ENCODE measurements at places on chromosomes 7 and 10.

DNA sequence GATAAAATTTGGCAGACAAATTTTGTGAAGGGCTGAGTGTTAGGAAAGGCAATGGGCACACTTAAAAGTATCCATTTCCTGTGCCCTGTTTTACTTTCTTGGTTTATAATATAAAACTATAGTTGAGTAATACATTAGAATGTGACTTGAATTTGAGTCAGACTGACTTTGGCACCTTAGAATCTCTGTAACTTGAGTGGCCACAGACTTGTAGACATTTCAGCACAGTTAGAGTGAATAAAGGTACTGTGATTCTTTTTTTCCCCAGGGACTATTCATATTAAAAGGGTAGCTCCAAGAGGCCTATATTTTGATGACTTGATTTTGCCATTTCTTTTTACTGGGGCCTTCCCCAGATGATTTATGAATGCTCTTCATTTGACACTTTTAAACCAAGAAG, 22.4 kb downstream of the GBF1 start:
- no peak for DNase-seq

- DNase-seq, result no peak
Measured at GRCh38 chr7:11636274-11636673, 195.7 kb downstream of the THSD7A start.

GRCh38 chr10:89173075-89173474, 34.0 kb downstream of the CH25H start:
- DNase-seq, result no peak

DNA sequence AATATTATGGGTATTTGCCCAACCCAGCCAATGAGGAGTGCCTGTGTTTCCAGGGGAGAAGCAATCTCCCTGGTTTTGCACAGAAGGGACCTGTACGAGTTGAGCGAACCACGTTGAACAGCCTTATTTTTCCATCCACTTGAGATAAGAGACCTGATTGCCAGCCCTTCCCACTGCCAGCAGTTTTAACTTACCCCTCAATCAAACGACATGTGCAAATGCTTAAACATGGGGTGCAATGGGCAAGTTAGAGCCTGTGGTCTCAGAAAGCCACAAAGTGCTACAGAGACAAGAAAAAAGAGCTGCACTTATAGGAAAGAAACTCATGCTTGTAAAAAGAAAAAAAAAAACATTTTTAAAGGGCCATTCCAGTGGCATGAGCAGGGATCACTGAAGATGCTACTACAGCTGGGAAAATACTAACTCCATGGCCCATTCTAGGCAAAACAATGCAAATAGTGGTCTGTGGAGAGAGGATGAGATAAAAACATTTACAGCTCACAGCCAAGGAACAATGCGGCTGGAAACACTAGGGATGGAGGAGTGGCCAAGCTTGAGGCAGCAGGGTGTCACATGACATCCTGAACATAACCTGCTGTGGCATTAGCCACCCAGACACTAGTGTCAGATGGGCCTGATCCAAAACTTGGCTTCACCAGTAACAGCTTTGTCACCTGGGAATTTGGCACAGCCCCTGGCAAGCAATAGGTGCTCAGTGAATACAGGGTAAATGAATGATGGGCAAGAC, 162.8 kb downstream of the ELMO1 start:
- no peak for DNase-seq

DNA sequence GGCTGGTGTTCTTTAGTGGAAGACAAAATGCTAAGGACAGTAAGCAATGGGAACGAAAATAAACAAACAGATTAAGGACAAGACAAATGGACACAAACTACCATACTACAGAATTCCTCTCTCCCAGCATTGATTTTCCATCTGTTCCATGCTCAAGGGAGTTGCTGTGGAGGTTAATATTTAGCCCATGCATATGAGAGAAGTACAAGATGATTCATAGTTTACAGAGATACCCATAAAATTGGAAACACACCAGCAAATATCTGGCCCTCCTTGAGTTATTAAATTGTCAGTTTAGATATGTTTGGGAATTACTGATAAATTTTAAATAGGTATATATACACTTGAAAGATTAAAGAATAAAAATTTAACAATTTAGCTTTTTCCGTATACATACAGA, 69.8 kb downstream of the GLI3 start:
- no peak for DNase-seq

DNA sequence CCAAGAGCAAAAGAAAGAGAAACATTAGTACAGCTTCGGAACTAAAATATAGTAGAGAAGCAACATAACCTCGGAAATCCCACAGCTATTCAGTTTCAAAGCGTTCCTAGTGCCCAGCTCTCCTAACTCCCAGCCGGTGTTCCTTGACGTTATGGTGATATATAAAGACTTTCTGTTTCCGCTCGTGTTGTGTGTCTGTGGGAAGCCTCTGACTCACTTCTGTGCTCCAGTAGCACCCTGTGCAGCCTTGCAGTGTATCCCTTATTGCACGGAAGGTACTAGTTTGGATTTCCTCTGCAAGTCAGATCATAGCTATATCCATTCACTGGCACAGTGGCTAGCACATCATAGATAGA, 535 bp downstream of the ASAH2B start:
- no peak for DNase-seq
